Stimulated activated CD8-positive, alpha-beta memory T cell treated with anti-CD3 and anti-CD28 coated beads, Interleukin-15, amount 100 ng/mL, for 24 hours (primary cell): ENCODE measurements at places on chromosomes 3 and 15.

DNA sequence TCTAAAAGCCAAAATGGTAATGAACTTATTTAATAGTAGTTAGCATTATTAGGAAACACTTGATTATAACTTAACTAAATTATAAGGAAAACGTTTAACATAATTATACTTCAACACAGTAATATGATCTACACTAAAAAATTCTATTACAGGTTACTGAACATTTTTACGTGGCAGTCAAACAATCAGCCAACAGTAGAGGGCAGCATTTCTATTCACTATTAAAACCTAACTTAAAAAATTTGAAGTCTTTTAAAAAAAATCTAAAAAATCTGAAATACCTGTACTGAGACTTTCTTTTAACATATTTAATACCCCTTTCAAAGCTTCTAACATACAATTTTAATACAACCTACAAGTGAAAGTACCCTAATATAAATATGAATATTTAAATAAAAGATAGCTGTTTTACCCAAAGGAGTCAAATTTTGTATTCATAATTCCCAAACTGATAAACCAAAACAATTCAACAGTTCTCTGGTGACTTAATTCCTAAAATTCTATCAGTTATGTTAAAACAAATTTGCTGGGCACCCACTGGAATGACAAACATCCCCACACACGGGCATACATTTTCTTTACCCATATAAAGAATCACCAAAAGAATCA lies 41.5 kb downstream of the DLG1 start:
- no peak for DNase-seq

DNA sequence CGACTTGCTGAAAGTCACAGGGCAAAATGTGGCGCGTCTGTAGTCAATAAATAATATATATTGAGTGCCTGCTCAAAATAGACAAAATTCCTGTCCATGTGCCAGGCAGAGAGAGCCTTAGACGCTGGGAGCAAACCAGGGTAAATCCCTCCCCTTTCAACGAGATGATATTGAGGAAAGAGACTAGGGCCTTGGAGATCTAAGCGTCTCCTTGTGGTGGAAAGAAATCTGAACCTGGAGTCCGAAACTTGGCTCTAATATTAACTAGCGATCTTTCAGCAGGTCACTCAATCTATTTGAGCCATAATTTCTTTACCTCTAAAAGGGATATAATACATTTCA lies 348 bp upstream of the DPP8 start:
- no peak for DNase-seq

DNA sequence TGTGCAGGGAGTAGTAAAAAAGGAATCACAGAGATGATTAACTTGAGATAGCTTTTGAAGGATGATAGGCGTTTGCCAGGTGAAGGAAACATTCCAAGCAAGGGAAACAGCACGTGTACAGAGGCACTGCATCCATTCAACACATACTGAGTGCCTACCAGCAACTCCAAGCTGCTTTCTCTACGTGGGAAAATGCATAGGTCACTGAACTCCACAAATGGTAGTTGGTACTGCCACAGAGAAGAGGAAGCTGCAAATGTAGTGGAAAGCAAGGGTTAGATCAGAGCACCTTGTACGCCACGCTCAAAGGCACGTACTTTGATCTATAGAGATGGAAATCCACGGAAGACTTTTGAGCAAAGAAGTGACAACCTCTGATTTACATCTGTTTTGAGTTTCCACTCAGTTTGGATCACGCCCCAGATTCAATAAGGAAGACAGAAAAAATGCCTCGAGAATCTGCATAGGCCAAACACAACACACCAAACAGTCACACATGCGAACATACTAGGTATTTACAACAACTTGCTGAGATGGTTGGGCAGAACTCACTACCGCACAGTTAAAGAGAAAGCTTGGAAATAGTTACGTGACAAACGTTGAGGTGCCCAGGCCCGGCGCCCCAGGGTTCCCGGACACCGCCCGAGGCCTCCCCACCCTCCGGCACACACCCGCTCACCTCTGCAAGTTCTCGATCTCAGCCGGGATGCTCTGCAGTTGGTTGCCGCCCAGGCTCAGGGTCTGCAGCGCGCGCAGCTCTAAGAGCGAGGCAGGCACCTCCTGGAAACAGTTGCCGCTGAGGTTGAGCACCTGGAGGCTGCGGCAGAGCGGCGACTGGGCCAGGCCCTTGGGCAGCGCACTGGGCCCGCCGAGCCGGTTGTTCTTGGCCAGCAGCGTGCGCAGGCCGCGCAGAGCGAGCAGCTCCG lies 826 bp downstream of the LRRC58 start:
- DNase-seq: no peak

DNA sequence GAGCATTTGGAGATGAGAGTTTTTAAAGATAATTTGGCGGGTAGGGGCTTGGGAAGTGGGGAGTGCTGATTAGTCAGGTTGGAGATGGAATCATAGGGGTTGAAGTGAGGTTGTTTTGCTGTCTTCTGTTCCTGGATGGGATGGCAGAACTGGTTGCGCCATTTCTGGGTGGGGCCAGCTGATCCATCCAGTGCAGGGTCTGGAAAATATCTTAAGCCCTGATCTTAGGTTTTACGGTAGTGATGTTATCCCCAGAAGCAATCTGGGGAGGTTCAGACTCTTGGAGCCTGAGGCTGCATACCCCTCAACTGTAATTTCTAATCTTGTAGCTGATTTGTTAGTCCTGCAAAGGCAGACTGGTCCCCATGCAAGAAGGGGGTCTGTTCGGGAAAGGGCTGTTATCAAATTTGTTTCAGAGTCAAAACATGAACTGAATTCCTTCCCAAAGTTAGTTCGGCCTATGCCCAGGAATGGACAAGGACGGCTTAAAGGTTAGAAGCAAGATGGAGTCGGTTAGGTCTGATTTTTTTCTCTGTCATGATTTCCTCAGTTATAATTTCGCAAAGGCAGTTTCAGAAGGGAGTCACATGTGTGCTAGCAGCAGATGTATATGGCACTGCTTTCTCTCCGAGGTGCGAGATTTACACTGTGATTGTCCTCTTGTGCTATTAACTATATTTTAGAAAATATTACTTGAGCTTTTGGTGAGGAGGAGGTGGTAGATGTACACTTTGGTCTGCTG lies 540.4 kb downstream of the EDEM1 start:
- no peak for DNase-seq

GRCh38 chr15:25832158-25832557 lies 31.0 kb downstream of the ATP10A start:
- no peak for DNase-seq

DNA sequence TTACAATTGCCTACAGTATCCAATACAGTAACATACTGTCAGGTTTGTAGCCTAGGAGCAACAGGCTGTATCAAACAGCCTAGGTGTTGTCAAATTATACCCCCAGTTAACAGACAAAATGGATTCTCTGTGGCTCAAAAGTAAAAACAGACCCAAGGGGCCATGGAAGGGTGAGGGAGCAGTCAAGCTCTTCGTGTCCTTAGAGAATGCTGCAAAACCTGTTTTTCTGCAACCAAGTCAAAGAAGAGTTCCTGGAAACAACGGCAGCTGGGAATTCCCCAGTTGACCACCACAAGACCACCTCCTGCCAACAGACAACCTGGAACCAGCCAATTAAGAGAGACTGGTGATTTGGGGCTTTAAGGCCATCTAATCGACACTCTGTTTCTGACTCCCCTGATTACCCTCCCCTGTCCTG lies 11.1 kb upstream of the THUMPD3 start:
- DNase-seq: no peak

GRCh38 chr3:193910886-193911738 lies 224.8 kb upstream of the HES1 start:
- no peak for DNase-seq

GRCh38 chr15:37758412-37758811 lies 176.0 kb upstream of the TMCO5A start:
- DNase-seq: no peak

DNA sequence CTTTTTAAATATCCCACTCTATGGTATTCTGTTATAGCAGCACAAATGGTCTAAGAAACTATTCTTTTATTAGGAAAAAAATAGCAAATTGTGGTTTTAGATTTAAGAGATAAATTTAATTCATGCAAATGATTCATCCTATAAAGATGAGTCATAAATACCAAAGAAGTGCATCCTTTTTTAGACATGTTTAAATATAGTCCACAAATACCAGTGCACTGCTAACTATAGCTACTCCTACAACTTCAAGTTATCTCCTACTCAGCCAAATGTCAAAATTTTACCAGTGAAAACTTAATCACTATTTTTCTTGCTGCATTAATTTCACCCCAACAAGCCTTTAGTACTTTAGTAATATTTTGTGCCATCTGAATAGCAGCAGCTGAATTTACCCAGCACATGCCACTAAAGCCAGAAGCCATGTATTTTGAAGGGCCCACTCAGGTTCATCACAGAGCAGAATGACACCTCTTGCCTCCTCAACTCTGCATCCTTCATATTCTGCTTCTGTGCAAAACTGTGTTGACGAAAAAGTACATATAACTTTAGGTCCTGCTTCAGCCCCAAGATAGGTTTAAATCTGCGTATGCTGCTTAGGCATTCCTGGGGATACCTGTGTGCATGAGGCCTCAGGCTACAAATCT lies 24.9 kb downstream of the CX3CR1 start:
- DNase-seq: no peak

GRCh38 chr3:142960322-142960850 lies 3.1 kb downstream of the PAQR9 start:
- no peak for DNase-seq

DNA sequence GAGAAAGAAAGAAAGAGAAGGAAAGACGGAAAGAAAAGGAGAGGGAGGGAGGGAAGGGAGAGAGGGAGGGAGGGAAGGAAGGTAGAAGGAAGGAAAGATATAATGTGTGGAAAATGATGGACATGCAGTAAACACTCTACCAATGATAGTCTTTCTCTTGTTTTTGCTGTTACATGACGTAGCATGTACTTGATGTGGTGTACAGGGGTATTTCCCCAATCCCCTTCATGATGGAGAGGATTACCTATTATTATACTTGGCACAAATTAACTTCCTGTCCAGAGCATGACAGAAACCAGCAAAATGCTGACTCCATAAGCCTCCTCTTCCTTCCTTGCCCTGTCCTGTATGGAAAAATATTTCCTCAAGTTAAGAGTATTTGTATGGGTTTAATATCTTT lies 124.4 kb downstream of the B3GALNT1 start:
- no peak for DNase-seq

DNA sequence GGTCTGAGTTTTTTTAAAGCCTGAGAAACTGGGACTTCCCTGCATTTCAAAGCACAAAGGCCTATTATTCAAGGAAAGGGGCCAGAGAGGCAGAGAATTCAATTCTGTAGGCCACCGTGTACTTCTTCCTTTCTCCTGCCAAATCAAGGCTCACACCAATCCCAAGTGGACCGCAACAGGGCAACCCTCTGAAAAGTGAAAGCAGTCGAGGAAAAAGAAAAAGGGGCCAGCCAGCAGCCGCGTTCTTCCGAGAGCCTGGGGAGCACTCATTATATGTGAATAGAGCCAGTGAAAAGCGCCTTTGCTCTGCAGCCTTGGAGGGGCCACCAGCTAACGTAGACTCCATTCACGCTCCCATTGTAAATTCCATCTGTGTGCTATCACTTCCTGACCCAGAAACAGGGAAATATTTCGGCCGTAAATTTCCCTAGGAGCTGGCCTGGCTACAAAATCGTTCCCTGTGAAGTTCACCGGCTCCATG lies 45.9 kb upstream of the THUMPD3 start:
- DNase-seq: no peak

- no peak for DNase-seq
These were observed 57.6 kb upstream of the TNFSF10 start for GRCh38 chr3:172580680-172581401.

DNA sequence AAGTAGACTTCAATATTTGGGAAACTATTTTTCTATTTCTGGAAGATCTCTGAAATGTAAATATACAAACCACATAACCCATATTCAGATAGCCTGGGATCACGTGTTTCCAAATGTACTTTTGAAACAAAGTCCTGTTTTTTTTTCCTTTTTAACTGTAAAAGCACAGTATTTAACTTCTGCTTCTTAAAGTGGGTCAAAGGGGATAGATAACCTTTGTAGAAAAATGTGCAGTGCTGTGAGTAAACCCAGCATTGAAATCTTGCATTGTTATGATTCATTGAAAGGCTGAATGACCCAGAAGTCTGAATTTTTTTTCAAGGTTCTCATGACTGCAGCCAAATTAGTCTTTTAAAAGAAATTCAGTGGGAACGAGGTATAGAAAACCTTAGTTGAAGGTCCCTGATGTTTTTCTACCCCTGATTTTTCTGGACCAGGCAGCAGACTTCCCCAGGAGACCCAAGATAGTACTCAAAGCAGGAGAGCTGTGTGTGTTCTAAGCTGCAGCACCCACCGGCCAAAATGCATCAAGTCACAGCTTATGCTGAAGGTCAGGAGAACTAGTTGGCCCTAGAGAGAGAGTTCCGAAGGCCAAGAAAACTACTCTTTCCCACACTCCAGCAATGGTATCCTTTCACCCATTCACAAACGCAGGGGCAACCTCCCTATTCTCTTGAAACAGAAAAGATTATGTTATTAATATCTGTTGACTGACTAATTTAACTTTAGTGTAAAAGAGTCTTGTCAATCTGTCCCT lies 43.6 kb upstream of the APH1B start:
- no peak for DNase-seq

DNA sequence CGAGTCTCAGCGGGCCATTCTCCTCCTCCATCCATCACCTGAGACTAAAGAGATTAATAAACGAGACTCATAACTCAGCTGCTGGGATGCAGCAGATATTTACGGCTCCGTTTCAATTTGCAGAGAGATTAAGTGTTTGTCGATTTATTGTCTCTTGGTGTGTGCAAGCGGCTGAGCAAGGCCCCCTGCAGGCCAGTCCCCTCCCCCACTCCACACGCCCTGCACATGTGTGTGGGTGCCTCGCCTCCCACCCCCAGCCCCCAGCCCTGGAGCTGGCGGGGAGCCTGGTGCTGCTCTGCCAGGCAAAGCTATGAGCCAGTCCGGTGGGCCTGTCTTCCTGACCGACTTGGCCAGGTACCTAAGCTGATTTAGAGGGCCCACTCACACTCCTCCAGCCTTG lies 63.0 kb downstream of the CYP11A1 start:
- DNase-seq: no peak

DNA sequence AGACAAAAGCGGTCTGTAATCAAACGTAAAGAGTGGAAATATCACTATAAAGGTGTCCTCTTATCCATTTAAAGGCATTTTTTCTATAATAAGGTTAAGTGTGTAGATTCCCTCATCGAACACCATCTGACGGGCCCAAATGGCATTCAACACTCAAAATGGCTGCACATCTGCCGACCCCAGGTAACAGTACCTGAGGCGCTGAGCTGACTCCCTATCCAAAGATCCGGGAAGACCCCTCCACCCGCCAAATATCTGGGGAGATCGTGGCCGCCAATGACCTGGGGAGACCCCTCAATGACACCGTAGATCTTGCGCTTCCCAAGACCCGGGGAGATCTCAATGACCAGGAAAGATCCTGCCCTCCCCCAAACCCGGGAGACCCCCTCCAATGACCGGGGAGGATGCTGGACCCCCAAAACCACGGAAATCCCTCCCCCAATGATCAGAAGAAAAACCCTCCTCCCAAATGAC lies 476 bp downstream of the IP6K2 start:
- DNase-seq: no peak

GRCh38 chr3:18224426-18224825 lies 200.7 kb downstream of the SATB1 start:
- no peak for DNase-seq
